Effector memory CD8-positive, alpha-beta T cell (primary cell): ENCODE measurements at places on chromosomes 11 and 22.

DNA sequence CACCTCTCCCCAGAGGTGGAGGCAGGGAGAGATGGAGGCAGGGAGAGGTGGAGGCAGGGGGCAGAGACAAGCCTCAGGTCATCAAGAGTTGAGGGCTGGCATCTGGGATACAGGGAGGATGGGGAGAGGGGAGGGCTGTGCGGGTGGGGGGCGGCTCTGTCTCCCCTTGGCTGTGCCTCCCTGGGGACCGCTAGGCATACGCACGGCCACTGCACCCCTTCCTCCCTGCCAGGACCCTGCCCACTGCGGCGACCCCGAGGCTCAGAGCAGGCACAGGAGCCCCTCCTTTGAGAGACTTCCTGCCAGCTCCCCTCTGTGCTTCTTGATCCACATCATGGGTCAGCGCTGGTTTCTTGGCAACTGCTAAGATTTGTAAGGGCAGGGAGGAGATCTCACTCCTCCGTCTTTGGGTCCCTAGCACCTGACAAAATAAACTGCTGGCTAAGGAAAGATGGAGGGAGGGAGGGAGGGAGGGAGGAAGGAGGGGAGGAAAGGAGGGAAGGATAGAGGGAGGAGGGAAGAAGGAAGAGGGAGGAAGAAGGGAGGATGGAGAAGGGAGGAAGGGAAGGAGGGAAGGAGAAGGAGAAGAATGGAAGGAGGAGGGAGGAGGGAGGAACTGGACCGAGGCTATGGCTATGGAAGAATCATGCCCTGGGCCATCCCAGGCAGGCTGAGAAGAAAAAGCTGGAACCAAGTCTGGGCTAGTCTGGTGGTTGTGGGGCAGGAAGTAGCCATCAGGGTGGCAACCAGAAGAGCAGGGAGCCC lies 18.5 kb downstream of the PRR33 start:
- no peak for DNase-seq

GRCh38 chr11:76854709-76855108 lies 6.0 kb upstream of the ACER3 start:
- no peak for DNase-seq

DNA sequence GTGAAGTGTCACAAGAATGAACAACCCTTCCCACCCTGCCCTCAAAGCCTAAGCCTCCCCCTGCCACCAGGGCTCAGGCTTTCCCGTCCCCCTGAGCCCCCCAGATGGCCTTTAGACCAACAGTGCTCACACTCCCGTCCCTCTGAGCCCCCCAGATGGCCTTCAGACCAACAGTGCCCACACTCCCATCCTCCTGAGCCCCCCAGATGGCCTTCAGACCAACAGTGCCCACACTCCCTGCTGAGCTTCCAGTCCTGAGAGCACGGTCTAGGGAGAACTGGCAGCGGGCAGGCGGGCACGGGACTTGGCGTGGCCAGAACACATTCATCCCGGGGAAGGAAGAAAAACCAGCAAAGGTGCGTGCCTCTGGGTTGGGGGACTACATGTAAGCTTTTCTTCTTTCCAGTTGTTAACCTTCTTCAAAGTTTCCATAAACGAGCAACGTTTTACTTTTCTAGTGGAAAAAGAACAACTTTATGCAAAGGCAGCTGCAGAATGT lies 2.5 kb downstream of the MRGPRG start:
- DNase-seq: no peak

DNA sequence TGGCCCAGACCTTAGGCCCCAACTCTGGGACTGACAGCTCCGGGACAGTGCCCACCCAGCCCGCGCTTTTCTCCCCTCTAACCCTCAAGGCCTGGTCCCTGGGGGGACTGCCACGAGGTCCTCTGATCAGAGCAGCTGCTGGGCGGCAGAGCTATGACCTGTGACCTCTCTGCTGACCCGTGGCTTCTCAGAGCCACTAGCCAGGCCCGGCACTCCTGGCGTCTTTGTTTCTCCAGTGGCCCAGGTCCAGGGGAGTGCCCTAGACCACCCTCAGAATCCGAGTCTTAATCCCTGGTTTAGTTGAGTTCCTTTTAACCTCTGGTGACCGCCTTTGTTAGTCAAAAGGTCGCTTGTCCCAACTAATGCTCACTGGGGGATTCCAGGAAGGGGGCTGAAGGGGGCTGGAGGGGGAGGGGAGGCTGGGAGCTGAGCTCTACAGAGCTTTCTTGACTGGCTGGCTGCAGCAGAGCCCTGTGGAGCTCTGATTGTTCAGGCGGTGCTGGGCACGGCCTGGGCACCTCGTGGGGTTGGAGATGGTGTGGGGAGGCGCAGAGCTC lies 1.2 kb downstream of the FBLN1 start:
- DNase-seq: no peak

GRCh38 chr11:95716266-95716665 lies 73.3 kb downstream of the FAM76B start:
- no peak for DNase-seq

GRCh38 chr22:39097098-39098020 lies at the start of gene APOBEC3H:
Gene APOBEC3H (plus strand): TSS chr22:39097244. CDS start chr22:39100279, 3,035 bp downstream.
- DNase-seq: no peak
